Hematopoietic multipotent progenitor cell treated with erythropoietin and hydrocortisone succinate and interleukin-3 and kit ligand, for 4 days (in vitro differentiated cells): ENCODE measurements at places on chromosomes 3 and 15.

DNA sequence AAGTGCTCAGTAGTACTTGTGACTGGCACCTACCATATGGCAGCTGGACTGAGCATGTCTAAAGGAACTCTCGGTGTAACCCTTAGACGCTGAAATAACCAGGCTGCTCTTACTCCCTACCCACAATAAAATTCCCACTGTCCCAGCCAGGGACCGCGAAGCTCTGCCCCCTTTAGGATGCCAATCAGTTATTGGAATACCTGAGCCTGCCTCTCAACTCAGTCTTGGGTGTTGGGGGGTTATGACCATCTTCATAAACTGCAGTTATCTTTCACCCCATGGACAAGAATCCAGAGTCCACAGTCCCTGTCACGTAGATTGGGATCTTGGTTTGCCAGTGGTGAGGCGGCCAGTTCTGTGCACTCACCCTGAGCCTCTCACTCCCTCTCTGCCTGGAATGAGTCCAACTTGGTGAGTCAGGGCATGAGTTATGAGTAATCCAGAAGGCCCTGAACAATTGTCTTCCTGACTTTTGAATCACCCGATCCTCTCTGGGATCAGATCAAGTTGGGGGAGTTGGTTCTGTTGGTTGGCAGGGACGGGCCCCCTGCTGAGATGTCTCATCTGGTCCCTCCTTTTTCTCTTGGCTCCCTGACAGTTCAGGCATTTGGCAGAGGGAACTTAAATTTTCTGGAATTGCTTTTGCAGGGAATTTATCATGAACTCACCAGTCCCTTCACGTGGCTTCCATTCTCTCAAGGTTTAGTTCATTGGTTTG lies 120.1 kb upstream of the UBE2E1 start:
- peak; percentile 73 for DNase-seq

DNA sequence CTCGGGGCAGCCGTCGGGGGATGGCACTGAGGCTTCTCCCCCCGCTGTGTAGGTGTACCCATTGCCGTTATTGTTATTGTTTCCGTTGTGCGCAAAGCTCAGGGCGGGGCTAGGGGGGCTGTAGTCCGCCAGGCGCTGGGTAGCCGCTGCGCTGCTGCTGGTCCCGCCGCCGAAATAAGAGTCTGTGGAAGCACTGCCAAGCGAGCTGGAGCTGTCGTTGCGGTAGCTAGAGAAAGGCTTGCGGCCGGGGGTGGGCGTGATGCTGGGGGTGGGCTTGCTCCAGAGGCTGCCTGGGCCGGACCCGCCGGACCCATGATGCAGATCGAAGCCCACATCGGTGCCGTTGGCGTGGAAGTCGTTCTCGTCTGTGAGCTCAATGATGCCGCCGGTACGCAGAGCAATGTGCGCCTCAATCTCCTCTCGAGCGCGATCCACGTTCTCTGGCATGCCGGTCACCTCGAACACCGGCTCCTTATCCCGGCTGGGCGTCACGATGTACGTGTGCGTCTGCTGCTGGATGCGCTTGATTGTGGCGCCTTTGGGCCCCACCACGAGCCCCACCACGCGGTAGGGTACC lies 1.9 kb downstream of the MEX3B start:
- DNase-seq: no peak

GRCh38 chr15:71748293-71748718 lies 62.0 kb upstream of the NR2E3 start:
- DNase-seq: no peak

DNA sequence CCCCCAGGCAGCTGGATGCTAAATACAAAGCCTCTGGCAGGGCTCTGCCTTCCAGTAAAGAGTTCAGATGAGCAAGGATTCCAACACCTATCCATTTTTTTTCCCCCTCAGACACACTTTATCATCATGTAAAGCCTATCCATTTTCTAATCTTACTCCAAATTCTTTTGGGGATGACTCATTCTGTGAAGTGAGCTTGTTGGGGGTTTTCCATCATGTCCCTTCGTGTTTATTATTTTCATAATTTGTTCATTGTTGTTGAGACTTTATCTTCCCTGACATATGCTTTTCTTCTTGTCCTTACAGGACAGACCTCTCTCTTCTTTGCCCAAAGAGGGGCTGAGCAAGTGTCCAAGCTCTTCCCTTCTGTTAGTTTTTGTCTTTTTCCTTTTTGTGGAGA lies 34.7 kb upstream of the SH3BP5 start:
- DNase-seq: no peak

DNA sequence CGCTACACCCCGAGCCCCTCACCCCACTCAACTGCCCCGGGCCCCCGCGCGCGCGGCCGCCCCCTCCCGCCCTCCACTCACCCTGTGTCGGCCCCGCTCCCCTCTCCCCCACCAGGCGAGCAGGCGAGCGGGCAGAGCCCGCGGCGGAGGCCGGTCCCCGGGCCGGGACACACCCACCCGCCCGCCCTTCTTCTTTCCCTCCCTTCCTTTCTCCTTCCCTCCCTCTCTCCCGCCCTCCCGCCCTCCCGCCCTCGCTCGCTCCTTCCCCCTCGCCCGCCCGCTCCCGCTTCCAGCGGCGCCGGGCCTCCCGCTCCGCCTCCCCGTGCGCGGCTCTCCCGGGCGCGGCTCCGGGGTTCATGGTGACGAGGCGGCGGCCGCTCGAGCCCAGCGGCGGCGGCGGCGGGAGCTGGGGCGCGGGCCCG lies at the start of gene CTDSPL:
TSS of gene CTDSPL (plus strand) at position 261 of the 422 bp plus-strand sequence. CDS start 320 bp downstream, outside the sequence.
- peak; percentile 65 for DNase-seq

DNA sequence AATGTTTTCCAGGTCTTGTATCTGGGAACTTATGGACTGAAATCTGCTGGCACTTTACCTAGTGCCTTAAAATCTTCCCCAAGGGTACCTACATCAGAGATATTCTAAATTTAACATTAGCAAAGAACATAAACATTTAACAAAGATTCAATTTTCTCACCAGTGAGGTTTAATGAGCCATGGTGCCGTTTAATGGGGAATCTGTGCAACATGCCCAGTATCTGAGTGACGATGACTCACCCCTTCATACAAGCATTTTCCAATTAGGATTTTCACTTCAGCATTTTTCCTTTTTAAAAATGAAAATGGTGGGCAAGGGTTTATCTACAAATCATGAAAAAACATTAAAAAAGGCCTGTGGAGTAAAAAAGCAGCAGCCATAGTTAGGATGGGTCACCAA lies 189.4 kb downstream of the SLC9A9 start:
- DNase-seq: no peak

- no peak for DNase-seq
These were observed 134.5 kb downstream of the MECOM start for GRCh38 chr3:169529013-169529412.

DNA sequence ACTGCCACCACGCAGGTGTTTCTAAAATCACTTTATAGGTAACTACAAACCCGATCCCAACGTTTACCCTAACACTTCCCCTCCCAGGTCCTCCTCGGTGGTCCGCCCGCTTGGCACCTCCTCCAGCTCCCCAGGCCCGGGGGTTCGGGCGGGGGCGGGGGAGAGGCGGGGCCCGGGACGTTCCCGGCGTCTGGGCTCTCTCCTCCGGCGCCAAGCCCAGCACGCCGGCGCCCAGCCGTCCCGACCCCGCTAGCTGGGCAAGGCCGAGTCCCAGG lies 562 bp downstream of the CGGBP1 start:
- no peak for DNase-seq

DNA sequence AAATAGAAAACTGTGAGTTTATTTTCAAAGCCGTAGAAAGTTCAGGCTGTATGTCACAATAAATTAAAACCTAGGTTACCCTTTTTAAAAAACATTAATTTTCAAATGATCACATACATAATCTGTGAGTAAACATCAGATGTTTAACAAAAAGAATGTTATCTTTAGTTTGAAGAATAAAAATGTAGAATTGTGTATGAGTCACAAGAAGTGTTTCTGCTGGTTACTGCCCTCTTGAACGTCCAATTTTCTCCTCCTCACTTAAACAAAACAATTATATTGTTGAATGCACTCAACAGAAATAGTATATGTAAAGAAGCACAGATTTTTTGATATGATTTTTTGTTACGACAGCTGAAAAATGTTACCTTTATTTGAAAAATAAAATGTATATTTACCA lies 855.1 kb downstream of the ROBO1 start:
- DNase-seq: no peak
